T-helper 1 cell (primary cell): ENCODE measurements at places on chromosomes 6 and 20.

GRCh38 chr20:8601542-8601912 is 467.4 kb upstream of the PLCB4 start:
- DNase-seq, result no peak

- no peak for DNase-seq
Measured at GRCh38 chr20:25720285-25720684, 23.6 kb upstream of the ZNF337 start.

DNA sequence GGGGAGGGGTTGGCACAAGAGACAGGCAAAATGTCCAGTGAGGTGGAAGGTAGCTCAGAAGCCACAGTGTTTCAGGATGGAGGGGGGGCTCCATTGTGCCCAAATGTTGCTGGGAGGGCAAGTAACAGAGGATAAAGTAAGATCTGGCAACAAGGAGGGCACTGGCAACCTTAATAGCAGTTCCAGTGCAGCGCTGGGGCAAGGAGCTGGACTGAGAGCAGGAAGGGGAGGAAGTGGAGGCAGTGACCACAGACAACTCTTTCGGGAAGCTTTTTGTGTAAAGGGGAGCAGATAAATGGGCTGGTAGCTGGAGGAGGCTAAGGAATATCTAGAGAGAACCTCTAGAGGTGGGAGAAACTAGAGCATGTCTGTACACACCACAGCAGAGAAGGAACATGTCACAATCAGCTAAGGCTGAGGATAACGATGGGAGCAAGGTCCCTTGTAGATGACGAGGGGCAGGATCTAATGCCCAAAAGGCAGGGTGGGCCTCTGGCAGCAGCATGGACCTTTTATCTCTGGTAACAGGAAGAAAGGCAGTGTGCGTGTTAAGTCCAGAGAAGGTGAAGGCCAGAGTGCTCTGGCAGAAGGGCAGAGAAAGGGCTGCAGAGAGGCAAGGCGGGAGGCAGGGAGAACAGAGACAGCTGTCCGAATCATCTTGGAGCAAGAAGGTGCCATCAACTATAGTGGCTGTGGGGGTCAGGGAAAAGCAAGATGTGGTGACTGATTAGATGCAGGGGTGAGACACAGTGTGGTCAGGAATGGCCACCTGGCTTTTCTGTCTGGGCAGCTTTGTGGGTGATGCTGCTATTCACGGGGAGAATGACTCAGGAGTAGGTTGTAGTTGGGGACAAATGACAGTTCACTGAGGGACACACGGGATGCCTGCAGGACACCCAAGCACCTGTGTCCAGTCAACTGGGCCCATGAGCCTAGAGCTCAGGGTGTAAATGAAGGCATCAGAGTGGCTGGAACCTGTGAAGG is 17.4 kb downstream of the TMEM242 start:
- no peak for DNase-seq

DNA sequence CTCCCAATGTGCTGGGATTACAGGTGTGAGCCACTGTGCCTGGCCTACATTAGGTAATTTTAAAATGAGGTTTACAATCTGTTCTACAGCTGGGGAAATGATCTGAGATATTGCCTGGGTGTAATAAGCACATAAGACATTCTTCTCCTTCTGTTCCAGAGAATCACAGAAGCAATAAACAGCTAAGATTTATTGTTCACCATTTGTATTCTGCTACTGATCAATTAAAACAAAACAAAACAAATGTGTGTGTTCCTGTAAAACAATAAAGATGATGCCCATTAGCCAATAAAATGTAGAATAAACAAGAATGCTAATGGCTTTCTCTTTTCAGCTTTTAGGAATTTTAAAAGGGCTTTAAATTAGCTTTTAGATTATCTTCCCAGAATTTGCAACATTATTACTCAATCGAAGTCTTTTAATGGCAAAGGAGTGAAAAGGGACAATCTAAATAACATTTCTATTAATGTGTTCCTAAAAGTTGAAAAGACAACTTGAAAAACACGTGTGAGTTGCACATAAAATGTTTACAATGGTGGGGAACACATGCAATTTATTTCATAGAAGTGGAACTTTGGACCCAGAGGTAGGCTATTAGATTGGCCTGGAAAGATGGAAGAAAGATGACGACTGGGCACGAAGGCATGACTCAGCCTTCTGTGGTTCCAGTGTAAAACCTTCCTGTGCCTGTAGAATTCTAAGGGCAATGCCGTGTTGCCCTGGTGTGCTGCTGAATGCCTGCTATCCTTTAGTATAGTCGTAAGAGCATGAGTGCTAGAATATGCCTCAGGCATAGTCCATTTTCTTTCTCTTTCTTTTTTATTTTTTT is 29.0 kb upstream of the DEK start:
- no peak for DNase-seq

- no peak for DNase-seq
Measured at GRCh38 chr6:108706649-108707048, 141.6 kb upstream of the ARMC2 start.

DNA sequence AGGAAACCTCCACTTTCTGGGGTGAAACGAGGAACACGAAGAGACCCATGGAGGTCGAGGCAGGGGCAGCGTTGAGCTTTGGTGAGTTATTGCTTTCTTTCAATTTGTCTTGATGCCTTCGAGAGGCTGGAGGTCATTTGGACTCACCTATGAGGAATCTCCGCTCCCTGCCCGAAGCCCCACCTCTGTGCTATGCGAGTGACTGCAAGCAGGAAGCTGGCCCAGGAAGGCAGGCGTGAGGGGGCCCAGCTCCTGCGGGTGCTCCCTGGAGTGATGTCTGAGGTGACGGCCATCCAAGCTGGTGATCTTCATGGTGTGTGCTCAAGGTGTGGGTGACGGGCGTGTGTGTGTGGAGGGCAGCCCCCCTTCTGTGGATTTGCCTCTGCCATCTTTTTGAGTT is 13.0 kb downstream of the PSMG4 start:
- DNase-seq, result no peak

GRCh38 chr6:33040157-33040556 is 30.8 kb upstream of the HLA-DOA start:
- no peak for DNase-seq

GRCh38 chr6:159790956-159791598 is 810 bp downstream of the MRPL18 start:
- DNase-seq, result peak; percentile 20

DNA sequence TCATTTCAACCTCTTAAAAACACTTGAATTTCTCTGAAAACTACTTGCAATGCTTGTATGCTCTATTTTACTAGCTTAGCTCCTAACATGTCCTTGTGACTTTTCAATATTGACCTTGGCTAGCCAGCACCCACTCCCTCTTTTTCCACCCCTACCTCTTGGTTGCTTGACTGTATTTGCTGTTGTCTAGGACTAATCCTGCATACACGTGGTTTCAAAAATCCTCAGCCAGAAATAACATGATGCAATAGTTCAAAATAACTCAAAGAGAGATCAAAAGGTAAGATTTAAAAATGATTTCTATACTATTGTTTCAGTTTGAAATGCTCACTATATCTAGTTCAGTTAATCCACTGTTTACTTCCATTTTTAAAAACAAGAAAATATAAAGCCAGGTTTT is 102.3 kb upstream of the TBX18 start:
- no peak for DNase-seq

- peak; percentile 12 for DNase-seq
Measured at GRCh38 chr20:31869942-31870725, at the start of the genes DUSP15 and TTLL9. Gene DUSP15, minus strand, starts transcription at chr20:31870527. Its CDS starts 190 bp downstream, at chr20:31870337. Gene TTLL9, plus strand, starts transcription at chr20:31870634. Its CDS starts 493 bp downstream, at chr20:31871127.

DNA sequence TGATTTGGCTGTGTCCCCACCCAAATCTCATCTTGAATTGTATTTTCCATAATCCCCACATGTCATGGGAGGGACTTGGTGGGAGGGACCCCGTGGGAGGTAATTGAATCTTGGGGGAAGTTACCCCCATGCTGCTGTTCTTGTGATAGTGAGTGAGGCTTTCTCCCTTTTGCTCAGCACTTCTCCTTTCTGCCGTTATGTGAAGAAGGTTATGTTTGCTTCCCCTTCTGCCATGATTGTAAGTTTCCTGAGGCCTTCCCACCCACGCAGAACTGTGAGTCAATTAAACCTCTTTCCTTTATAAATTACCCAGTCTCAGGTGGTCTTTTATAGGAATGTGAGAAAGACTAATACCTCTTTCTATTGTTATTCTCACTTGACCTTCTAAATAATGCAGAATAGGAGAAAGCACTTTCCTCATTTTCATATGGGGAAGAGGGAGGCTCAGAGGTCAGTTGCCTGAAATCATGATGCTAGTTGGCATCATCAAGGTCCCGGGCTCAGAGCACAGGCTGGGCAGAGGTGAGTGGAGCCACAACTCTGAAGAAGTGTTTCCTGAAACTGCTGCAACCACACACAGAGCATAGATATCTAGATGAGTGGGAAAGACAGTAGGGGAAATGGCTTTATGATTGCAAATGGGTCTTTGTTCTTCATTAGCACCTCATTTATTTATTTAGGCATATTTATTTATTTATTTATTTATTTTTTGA is 191.0 kb downstream of the QKI start:
- no peak for DNase-seq

- no peak for DNase-seq
Measured at GRCh38 chr6:108741331-108741989, 106.8 kb upstream of the ARMC2 start.

DNA sequence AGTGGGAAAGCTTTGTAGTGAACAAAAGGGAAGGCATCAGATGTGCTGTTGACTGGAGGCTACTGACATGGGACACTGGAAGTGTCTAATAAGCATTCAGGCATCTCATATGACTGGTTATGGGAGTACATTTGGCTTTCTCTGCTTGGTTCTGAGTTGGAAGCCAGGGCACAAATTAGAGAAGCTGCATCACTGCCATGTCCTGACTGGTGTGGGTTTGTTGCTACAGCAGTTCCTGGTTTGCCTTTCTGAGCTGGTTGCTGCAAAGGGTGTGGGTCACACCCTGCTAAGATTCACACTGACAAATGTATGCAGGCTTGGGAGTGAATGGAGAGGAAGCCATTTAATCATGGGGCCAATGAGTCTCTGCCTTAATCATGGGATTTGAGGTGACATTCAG is 36.2 kb upstream of the NANP start:
- no peak for DNase-seq

DNA sequence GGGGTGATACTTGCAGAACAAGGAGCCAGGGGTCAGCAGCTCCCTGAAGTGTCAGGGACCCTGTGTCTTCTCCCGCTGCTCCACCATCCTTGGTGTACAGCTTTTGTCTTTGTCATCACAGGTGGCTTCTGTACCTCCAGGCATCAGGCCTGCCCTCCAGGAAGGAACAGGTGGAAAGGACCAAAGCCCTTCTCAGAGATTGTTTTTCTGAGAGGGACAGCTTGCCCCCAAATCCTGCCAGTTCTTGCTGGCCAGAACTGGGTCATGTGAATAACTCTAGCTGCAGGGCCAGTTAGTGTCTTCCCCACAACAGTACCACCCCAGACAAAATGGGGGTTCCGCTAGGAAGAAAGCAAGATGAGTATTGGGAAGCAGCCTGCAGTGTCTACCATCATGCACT is 31.4 kb downstream of the SNPH start:
- DNase-seq, result no peak

DNA sequence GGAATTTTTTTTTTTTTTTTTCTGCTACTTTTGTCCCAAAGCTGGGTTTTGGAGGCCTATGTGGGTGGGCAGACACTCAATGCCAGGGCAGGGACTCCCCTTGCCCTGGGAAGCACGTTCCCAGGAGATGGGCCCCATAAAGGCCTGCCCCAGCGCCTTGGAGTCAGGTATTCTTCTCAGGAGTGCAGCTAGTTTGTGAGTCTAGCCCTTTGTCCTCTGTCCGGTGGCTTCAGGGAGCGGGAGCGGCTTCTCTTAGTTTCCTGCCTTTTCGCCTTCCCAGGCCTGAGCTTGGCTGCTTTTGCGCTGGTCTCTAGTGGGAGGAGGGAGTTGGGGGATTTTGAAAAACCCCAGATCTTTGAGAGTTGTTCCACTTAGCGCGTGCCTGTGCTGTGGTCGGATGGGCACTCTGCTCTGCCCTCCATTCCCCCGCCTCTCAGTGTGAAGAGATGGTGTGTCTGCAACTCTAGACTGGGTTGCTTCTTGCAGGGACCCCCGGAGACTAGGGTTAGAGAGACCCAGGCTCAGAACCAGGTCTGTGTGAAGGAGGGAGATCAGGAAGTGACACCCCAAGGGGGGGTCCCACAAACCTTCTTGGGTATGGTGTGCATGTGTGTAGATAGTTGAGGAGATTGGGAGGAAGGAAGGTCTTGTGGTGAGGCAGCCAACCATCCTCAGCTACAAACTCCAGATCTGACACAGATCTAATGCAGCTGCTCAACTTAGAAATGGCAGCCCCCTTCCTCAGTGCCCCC is 1.3 kb downstream of the PLCG1 start:
- DNase-seq, result peak; percentile 22

DNA sequence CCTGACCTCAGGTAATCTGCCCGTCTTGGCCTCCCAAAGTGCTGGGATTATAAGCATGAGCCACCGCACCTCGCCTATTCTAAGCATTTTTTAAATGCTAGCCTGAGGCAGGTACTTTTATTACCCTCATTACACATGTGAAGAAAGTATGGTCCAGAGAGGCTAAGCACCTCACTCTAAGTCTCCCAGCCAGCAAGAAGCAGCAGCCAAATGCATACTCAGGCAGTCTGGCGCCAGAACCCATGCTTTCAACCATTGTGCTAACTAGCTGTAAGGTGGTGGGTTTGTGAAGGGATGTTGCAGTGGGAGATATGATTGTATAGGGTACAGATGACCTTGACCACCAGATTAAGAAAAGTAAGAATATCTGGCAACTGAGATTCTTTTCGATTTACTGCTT is 26.1 kb upstream of the RIPOR2 start:
- DNase-seq, result no peak

- DNase-seq, result no peak
Measured at GRCh38 chr20:50516180-50516934, 6.2 kb downstream of the PTPN1 start.

DNA sequence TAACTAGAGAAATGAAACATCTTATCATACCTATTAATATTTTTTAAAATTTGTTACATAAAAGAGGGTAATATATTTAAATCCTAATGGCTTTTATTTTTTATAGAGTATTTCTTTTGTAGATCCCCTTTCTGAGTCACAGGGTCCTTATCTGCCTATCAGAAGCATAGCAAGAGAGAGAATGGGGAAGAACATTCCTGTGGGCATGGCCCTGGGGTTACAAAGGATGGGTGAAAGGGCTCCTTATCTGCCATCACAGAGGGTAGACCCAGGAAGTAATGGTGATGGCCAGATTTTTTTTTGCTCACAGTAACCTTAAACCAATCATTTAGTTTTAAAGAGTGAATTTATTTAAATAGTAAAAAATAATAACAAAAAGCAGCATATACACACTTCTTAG is 582.1 kb upstream of the HTR1E start:
- DNase-seq, result no peak

DNA sequence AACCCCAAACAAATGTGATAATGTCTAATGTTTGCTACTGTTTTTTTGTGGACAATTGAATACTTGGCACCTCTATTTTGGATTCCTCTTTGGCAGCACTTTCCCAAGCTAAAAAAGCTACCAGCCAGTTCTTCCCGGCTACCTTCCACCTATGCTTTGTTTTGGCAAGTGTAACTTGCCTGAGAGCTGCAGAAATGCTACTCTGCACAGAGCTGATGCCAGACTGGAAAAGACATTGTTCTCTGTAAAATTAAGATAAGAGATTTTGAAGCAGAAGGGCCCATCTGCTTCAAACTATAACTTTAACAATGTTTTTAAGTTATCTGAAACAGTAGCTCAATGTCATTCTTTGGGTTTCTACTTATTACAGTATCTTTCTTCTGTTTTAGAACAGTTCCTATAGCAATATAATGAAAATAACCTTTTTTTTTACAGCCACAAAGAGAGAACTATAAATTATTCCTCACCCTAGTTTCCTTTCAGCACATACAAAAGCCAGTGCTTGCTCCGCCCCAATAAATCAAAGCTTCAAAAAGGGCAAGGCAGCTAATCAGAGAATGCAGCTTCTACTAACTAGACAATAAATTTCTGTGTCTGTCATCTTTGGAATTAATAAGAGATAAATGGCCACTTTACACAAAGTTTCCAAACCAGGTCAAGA is 183.1 kb downstream of the UBE3D start:
- no peak for DNase-seq
